ENCODE measurements at places on chromosomes 4 and X.
A peak's percentile ranks its signal among the peaks of the same experiment; 100 is the strongest.

DNA sequence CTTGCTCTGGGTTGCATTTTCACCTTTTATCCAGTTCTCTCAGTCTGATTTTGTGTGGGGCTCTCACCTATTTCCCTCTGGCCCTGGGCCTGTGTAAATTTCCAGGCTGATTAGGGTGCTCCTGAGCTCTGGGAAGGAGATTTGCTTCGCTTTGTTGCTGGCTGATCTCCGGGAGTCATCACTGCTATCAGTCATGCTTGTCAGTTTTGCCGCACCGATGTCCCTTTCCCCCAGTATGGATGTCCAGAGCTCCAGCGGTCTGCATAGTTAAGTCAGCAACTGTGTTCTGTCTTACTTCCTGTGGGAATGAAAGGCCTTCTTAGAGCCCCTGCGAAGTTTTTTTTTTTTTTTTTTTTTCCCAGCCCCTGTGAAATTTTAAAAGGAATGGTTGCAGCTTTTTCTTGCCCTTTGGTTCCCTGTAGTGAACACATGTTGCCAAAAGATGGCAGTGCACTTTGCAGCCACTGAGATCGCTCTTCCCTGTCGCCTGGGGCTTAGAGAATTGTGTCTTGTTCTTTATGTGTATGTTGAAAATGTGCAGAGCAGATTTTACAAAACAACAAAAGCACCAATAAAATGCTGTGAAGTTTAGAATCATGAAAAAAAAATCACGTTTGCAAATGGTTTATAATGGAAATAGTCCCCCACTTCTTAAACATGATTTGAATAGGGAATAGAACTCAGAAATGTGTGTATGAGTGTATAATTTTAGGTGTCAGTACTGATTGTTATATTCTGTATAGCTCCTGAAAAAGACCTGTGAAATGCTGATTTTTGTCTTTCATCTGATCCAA lies 109.1 kb upstream of the SLC4A4 start:
- DNase-seq, result no peak

DNA sequence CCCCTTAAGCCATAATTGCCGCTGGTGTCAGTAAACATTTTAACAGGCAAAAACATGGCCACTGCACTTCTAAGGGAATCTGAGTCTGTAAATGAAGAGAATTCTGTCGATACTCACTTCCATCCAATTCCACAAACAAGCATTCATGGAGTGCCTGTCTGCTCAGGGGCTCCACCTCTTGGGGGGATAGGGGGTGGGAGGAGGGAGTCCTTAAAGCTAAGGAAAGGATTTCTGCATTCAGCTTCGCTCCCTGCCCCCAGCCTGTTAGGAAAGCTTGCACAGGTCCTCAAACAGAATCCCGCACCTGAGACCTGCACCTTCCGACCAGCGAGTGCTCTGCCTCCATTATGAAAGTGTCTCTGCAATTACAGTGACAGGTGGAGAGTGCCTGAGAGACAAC lies 130.2 kb upstream of the KIT start:
- no peak for DNase-seq

- no peak for DNase-seq
These were observed 140.9 kb downstream of the COL4A6 start for GRCh38 chrX:108297290-108297689.

DNA sequence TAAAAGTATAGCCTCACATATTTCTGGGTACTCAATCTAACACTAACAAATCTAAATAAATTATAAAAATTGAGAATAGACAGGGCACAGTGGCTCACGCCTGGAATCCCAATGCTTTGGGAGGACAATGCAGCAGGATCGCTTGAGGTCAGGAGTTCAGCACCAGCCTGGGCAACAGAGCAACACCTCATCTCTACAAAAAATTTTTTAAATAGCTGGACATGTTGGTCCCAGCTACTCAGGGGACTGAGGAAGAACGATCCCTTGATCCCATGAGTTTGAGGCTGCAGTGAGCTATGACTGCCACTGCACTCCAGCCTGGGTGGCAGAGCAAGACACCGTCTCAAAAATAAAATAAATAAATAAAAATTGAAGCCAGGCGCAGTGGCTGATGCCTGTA lies 192.7 kb downstream of the LRBA start:
- DNase-seq, result no peak

- no peak for DNase-seq
These were observed 142.5 kb downstream of the CHIC2 start for GRCh38 chr4:53921856-53922255.

- DNase-seq, result no peak
These were observed 93.8 kb upstream of the CLCN4 start for GRCh38 chrX:10062980-10063379.

- no peak for DNase-seq
These were observed 183.7 kb downstream of the EVC2 start for GRCh38 chr4:5524446-5525299.

DNA sequence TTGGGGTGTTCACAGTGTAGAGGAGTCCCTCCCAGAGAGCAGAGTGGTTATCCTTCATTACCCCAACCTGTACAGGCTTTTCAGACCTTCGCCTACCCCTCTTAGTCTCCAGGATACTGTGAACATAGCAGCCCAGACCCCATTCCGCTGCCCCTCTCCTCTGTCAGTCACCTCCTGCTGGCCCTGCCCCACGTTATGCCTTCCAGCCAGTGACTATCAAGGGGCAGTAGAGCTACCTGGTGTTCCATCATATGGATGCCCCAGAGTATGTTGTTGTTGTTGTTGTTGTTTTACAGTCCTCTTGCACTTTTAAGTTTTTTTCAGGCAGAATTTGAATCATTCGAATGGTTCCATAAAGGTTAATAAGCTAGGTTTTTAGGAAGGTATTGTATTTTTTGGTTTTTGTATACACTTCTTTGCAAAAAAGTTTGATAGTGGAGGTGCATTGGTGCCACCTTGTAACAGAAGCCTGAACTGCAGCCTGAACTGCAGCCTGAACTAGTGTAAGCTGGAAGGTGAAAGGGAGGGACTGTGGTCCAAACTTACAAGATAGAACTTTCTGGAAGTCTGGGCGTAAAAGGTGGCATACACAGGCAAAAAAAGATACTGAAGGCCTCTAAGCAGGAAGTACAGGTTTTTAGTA lies 101.4 kb upstream of the RAB40AL start:
- DNase-seq, result no peak

DNA sequence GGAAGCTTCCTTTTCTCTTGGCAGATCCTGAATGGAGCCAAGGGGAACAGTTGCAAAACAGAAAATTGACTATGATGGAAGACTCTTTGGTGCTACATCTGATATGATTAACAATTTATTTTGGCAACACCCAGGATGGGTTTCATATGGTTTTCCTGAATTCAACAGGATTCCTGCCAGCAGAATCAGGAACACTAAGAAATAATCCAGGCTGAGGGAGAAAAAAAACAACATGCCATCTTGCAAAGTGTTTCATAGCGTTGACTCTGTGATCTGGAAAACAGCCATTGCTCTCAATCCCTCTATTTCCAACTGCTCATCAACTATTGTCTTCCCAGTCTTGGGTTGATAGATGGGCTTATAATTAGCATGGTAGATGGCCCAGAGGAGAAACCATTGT lies 303.8 kb upstream of the KLF3 start:
- no peak for DNase-seq

DNA sequence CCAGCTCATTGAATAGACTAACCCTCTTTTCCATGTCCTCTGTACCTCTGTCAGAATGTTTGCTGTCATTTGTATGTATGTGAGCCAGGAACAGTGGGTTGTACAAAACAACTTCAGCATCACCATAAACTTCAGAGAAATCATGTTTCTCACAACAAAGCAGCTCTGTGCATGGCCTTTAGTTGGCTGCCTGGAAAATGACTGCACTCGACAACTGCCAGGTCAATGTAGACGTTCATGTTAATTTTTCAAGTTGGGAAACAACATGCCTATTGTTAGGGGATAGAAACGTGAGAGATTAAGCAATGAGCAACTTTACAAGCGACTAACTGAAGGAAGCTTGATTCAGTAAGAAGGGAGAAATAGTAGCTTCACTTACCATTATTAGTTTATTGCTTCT lies 17.9 kb upstream of the CXCL11 start:
- no peak for DNase-seq

GRCh38 chr4:81040012-81040659 lies 9.6 kb downstream of the BMP3 start:
- DNase-seq, result no peak

DNA sequence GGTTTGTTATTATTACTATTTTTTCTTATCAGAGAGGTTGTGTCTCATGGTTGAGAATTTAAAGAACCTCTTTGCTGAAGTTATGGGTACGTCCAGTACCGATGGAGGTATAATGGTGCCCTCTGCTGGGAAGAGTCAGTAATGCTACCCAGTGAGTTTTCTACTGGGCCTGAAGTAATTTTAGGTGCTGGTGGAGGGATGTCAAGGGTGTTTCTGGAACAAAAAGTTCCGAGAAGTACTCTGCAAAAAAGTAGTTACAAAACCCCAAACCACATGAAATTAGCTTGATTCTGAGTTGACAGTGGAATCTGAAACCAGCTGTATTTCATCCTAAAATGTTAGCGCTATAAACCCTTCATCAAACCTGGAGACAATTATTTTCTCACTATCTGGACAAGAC lies 102.5 kb upstream of the MID1 start:
- peak; percentile 14 for DNase-seq

- no peak for DNase-seq
These were observed 392.0 kb downstream of the GBA3 start for GRCh38 chr4:23084559-23085248.

GRCh38 chrX:150324035-150324728 lies 38.9 kb upstream of the MAMLD1 start:
- DNase-seq, result no peak

DNA sequence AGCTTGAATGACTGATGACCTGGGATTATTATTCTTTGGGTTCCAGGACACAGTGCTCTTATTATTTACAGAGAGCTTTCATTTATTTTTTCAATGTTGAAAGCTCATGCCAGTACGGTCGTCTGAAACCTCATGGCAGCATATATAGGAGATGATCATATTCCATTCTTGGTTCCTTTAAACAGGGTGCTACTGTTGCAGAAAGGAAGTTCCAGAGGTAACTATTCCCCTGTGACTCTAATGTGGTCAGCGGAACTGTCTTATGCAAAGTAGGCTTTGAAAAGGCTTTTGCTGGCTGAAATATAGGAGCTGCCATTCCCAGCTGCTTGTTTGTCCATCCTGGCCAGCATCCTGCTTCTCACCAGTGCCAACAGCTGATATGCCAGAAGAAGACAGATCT lies 208.3 kb upstream of the LEF1 start:
- DNase-seq, result no peak

- no peak for DNase-seq
These were observed 35.7 kb downstream of the BTC start for GRCh38 chr4:74758551-74759145.

- DNase-seq, result no peak
These were observed 872.5 kb upstream of the ADGRL3 start for GRCh38 chr4:60327651-60328050.

GRCh38 chr4:74315376-74315775 lies 7.1 kb downstream of the EPGN start:
- no peak for DNase-seq

DNA sequence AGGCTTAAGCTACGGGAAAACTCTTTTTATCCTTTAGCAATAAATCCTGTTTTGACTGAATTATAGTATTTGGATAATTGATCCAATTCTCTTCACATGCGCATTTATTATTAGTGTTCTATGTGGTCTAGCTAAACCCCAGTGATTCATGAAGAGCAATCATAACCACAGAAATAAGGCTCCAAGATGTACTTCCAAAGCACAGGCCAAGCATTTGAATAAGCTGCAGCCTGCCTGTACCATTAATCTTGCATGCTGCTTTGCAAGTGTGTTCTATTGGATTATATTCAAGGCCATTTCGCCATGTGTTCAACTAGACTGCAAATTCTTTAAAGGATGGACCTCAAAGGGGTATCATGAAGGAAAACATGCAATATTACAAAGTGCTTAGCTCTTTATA lies 385.2 kb upstream of the FAT1 start:
- no peak for DNase-seq

- DNase-seq, result no peak
These were observed 36.0 kb upstream of the GABRA2 start for GRCh38 chr4:46425775-46426400.

DNA sequence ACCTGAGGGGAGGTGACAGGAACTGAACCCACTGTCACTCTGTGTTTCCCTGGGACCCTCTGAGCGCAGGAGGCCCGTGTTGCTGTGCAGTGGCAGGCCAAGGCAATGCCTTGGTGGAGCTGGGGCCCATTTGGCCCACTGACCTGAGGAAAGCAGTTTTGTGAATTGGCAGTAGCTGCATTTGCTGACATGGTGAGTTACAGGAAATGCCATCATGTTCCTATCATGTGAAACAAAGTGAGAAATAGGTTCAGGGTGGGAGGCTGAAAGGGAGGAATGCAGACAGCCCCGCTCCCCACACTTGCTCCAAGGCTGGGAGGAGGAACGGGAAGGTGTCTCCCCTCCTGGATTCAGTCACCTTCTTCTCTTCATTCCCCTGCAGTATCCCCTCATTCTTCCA lies 146.1 kb downstream of the PTTG2 start:
- no peak for DNase-seq

DNA sequence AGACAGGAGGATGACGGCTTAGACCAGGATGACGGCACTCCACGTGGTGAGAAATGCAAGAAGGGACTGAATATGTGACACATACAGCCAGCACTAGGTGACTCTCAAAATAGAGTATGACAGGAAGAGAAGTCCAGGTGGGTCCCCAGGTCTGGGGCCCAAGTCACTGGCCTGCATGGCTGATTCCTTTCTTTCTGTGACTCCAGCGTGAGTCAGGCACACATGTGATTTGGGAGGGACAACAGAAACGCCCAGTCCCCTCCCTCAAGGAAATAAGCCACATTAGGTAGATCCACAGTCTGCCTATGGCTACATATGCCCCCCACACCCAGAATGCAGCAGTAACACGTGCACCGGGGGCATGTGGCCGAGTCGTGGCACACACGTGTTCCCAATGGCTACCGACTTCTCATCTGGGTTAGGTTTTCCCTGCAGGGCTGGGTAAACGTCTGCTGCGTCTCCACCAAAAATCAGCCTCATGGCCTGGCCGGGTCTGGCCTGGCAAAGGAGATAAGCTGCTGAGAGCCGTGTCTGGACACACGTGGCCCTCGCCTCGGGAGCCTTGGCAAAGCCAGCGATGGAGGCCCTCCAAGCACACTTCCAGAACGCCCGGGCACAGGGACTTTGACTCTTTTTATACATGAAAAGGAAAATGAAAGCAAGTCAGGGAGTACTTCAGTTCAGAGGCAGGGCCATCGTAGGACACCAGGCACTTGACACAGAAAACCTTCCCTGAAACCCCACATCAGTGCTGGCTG lies 19.3 kb downstream of the SEL1L3 start:
- no peak for DNase-seq

DNA sequence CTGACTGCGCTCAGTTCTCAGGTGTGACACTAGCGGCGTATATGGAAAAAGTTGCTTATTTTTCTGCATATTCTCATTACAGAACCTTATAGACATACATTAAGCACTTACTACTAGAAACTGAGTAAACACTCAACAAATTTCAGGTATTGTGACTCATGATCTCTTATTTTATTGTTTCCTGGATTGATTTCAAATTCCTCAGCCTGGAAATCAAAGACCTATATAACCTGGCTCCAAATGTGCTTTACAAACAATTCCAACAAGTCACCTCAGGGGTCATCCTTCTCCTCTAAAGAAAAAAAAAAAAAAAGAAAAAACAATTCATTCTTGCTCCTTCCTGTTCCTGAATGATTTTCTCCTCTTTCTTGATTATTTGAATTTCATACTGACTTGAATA lies 152.3 kb downstream of the ADAM29 start:
- DNase-seq, result no peak
